Fibroblast of gingiva (primary cell): ENCODE measurements at places on chromosomes 11 and 22.
A peak's percentile ranks its signal among the peaks of the same experiment; 100 is the strongest.

GRCh38 chr11:27075192-27075591 lies 34.6 kb downstream of the BBOX1 start:
- no peak for DNase-seq

- peak; percentile 89 for DNase-seq
These were observed 26.0 kb downstream of the NEAT1 start for GRCh38 chr11:65448418-65449105.

DNA sequence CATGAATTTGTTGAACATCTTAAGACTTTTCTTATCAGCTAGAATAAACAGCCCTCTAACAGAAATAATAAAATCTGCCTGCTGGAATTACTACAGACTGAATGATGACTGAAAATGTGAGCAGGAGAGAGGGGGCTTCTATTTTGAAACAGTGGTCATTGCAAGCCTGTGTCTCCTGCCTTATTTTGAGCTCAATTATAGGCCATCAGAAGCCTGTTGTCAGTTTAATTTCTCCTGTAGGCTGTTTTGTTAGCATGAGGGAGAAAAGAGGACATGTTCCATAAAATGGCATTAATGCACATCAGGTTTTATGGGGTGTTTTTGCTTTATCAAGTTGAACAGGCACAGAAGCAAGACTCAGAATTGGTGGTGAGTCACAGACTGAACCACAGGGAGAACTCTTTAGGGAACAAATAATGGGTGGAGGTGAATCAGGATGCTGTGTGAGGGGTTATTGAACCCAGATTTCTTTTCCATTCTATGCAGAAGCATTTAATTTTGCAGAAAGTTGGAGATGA lies 129.1 kb downstream of the PARVA start:
- DNase-seq: no peak

- DNase-seq: no peak
These were observed 9.1 kb downstream of the ANKK1 start for GRCh38 chr11:113396690-113397089.

DNA sequence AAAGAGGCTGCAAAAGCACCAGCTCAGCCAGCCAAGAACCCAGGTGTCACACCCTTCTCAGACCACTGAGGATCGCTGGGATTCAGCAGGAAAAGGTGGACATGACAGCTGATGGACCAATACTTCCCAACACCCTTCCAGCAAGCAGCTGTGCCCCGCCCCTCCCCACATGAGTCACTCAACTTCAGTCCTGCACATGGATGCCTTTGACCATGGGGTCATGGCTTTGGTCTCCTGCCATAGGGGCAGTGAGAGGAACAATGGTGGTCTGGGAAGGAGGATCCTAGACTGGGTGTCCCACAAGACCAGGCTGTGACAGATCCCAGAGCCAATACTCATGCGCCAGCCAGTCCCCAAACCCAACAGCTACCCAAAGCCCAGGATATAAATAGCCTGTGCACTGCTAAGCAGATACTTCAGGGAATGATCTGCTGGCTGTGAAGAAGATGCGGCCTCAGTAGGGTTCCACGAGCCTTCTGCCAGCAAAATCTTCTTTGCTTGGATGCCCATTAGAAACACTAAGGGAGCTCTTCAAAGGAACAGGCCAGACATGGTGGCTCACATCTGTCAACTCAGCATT lies 5.5 kb upstream of the RGL4 start:
- no peak for DNase-seq

GRCh38 chr11:67422891-67423290 lies 5.4 kb upstream of the RPS6KB2 start:
- DNase-seq: no peak

- no peak for DNase-seq
These were observed 19.7 kb upstream of the CABP2 start for GRCh38 chr11:67542971-67543370.

- no peak for DNase-seq
These were observed 843.0 kb downstream of the TBC1D22A start for GRCh38 chr22:47605441-47605840.

DNA sequence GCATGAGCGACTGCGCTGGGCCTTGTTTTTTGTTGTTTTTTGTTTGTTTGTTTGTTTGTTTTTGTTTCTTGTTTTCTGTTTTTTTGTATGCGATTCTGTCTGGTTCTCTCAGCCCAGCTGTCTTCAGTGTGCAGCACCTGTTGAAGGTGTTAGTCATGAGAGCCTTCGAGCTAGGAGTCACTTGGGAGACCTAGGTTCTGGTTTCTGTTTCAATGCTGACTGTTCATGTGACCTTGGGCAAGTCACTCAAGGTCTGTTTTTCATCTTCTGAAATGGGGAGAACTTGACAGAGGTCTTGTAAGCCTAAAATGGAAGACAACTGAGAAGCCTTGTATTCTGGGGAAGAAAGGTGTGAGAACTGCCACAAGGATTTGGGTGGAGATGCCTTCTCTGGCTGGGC lies 1.8 kb downstream of the DCPS start:
- no peak for DNase-seq

GRCh38 chr11:116384407-116384806 lies 388.4 kb downstream of the BUD13 start:
- no peak for DNase-seq

- DNase-seq: peak; percentile 40
These were observed 201.4 kb downstream of the ADAMTS15 start for GRCh38 chr11:130649801-130650200.

DNA sequence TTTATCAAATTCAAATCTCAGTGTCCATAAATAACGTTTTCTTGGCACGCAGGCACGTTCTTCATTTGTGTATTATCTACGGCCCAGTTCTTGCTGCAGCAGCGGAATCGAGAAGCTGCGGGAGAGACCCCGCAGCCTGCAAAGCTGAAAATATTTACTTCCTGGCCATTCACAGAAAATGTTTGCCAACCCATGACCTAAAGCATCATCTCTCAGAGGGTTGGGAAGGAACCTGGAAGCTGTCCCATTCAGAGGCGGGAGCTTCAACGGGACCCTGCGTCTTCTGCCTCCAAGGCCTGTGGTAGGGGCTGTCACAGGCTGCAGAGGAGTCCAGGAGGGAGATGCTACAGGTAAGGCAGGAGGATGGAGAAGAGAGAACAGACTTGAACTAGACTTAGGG lies 319.2 kb downstream of the MN1 start:
- DNase-seq: no peak

GRCh38 chr22:30247974-30248373 lies 1.4 kb upstream of the LIF start:
- no peak for DNase-seq

DNA sequence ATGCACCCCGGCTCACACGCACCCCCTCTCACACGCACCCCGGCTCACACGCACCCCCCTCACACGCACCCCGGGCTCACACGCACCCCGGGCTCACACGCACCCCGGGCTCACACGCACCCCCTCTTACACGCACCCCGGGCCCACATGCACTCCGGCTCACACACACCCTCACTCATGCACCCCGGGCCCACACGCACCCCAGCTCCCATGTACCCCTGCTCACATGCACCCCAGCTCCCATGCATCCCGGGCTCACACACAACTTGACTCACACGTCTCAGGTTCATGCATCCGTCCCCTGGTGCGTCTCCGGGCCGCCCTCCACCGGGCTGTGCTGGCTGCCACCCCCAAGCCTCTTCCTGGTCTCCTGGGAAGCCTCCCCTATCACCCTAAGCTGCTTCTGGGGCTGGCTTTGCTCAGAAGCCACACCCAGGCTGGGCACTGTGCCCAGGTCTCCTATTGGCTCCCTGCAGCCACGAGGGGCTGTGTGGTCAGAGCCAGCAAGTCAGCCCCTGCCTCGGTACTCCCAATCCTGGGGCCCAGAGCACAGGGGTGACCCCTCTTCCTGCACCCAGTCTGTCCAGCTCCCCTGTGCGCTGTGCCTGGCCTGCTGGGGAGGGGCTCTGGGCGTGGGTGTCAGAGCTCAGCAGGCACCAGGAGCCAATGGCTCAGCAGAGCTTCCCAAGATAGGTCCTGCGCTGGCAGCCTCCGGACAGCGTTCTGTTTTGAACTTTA lies 16.9 kb downstream of the TSPAN4 start:
- peak; percentile 78 for DNase-seq

DNA sequence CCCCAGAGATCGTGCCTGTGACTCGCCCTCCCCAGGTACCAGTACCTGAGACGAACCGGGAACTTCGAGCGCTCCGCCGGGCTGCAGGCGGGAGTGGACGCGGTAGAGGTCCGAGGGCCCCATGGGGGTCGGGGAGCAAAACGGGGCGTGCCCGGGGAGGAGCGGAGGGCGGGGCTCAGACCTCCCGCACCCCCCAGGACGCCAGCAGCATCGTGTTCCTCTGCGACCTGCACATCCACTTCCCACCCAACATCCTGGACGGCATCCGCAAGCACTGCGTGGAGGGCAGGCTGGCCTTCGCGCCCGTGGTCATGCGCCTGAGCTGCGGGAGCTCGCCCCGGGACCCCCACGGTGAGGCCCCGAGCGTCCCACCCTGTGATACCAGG lies 10.8 kb downstream of the B4GALNT4 start:
- DNase-seq: no peak

- no peak for DNase-seq
These were observed 594.1 kb downstream of the BRD1 start for GRCh38 chr22:49233507-49234100.

DNA sequence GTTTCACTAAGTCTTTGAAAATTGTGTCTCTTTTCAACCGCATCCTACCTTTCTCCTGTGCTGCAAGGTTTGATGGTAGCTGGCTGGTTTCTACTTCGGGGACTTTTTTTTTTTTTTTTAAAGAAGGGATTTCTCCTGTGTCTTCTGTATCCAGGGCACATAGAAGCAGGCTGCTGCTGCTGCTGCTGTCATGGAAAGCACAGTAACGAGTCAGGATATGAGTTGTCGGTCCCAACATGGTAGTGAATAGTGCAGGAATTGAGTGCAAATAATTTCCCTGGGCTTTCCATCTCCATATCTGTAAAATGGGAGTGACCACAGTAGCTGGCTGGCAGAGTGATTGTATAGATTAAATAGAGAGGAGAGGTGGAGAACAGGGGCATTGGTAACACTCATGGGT lies 118.3 kb upstream of the NAV2 start:
- DNase-seq: no peak

DNA sequence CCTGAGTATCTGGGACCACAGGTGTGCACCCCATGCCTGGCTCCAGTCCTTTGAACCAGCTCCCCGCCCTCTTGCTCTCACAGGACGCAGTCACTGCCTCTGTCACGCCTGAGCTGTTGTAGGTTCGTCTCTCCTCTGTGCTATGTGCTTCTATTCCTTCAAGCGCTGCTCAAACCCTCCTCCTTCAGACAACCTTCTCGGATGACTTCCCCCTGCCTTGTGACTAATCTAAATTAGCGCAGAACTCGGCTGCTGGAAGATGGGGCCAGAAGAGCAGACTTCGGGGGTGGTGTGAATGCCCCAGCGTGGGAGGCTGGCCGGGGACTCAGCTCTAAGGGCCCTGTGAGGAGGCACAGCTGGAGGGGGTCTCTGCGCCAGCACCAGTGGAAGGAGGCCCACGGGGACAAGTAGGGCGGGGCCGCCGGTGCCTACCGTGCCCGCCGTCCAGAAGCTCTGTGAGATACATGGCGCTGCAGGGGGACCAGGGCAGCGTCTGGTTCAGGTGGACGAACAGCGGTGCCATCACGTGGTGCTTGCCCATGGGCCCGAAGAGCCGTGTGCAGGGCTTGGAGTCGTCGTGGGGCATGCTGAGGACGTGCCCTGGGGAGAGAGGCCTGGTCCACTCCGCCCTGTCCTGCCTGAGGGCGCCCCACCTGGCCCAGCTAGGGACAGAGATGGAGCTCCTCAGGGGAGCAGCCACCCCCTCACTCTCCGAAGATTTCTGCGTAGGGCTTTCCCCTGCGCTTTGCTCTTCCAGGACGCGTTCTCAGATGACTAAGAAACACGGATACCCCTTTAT lies 12.5 kb downstream of the ADAMTS8 start:
- no peak for DNase-seq

DNA sequence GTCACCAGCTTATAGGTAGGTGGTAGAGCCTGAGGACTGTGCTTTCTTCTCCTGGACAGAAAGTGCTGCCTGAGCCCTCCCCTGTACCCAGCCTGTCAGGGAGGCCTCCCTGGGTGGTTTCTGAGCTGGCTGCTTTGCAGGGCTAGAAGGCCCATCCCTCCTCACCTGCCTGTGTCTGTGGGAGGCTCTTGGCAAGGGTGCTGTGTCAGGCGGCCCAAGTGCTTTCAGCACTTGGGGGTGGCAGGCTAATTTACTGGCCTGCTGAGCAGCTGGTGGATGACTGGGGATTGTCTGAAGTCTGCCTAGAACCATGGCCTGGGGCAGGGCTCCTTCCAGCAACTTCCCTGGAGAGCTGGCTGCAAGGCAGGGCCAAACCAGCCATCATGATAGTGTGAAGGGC lies 139.0 kb upstream of the NAV2 start:
- DNase-seq: no peak

- DNase-seq: no peak
These were observed 148.3 kb upstream of the THY1 start for GRCh38 chr11:119571311-119571710.

DNA sequence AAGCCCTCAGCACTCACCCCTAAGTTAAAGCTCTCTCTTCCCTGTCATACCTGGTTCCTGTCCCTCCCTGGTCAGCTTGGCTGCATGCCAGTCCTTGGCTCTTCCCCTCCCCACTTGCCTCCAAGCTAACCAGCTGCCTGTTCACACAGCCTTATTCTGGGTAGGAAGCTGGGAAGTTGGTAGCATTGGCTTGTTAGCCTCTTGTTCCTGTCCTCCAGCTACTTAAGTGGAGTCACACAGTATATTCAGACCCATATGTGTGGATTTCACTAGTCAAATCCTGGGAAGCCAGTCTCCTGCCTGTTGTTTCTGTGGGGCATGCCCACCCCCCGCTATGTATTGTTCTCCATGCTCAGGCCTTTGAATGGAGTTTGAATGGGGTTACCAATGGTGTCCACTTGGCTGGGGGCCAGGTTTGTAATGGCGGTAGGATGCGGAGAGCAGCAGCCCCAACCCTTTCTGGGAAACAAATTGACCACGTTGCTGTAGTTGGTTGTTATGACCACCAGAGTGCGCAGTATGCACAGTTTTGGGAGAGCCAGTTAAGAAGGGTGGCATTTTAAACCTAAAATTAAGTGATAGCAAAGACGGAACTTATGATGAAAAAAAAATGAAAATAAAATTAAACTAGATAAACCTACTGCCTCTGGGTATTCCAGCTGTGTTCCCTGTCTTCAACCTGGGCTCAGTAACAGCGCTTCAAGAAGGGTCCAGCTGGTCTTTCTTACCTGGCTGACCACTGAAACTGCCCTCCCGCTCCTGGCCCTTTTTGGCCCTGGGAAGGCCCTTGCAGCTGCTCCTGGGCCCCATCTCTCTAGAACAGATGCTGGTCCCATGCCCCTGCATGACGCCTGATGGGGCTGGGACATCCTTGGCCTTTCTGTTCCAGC lies 10.7 kb upstream of the RPS3 start:
- peak; percentile 58 for DNase-seq

DNA sequence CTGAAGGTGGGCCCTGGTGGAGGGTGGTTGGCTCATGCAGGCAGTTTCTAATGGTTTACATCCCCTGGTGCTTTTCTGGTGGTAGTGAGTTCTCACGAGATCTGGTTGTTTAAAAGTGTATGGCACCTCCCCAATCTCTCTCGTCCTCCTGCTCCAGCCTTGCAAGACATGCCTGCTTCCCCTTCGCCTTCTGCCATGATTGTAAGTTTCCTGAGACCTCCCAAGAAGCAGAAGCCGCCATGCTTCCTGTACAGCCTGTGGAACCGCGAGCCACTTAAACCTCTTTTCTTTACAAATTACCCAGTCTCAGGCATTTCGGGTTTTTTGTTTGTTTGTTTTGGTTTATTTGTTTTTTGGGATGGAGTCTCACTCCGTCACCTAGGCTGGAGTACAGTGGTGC lies 173.2 kb downstream of the MN1 start:
- no peak for DNase-seq
